ENCODE measurements at places on chromosomes 7 and 10. TPM values are rescaled to one million over a fixed set of nuclear protein-coding genes. Genes with fewer than 3 reads are reported as not detected.

DNA sequence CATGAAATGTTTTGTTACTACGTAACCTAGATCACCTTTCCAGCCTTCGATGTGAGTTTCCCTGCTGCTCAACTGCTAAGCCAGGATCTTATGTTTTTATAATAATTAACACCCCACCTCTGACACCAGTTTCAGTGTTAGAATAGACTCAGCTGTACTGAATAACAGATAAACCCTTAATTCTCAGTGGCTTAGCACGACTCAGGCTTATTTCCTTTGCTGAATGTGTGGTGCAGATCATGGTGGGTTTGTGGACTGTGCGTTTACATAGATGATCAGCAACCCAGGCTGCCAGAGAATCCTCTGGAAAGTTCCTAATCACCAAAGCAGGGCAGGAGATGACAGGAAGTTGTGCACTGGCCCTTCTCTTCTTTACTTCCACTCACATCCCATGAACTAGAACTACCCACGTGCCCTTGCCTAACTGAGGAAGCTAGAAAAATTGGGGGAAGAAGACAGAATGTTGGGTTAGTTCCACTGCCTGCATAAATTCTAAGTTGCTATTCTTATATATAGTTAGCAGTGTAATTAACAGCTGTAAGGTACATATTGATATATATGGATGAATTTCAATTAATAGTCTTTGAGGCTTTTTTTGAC, 111.8 kb downstream of the MAPK8 start:
- no peak for DNase-seq

DNA sequence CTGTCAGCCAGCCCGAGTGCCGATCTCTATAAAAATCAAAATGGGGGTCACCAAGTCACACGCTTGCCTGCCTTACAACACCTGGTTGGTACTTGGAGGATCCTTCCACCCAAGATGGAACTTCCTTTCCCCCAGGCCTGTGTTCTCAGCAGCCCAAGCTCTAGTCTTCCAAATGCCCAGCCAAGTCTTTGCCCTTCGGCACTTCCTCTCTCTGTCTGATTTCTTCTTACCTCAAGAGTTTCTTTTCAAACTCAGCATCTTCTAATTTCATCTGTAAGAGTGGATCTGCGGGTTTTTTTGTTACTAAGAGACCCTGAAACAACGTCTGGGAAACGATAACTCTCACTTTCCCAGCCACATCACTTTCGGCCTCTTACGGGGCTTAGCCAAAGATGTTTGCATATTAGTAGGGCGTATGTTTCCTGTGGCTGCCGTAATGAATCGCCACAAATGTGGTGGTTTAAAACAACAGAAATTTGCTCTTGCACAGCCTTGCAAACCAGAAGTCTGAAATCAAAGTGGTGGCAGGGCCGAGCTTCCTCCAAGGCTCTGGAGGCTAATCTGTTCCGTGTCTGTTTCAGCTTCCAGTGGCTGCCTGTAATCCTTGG, 219.9 kb downstream of the TCF7L2 start:
- no peak for DNase-seq

- peak; percentile 1 for DNase-seq
Measured at GRCh38 chr7:49635800-49636199, 137.6 kb upstream of the VWC2 start.

DNA sequence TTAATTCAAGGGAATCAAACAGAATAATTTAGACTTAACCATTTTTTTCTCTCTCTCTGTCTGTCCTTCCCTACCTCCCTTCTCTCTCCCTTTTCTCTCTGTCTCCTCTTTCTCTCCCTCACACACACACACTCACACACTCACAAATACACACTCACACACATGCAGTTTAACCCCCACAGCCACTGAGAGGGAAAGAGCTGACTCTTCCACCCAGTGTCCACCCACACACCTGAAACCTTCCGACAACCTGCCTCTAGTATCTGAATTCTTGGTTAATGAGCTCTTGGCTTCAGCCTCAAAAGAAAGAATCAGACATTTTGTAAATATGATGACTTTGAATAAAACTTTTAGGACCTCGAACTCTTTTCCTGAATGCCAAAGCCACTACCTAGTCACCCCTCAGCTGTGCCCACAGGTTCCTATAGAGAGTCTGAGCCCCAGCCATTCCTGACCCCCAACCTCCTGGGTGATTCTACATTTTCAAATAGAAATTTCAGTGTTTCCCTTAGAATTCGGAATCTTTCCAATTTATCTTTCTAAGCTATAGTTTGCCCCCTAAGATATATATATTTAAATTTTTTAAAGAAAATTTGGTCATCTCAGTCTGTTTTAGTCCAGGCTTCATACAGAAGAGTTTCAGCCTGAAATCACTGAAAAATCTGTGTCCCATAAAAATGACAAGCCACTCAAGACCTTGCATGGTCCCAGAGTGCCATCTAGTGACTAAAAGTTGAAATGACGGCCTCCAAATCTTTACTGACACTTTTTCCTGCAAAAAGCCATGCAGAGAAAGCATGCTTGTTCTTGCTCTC, 202.8 kb downstream of the IPMK start:
- DNase-seq = peak; percentile 3

GRCh38 chr10:87054373-87055295, 34.5 kb downstream of the FAM25A start:
- peak; percentile 54 for DNase-seq

- DNase-seq = no peak
Measured at GRCh38 chr10:112531421-112531820, 84.4 kb downstream of the VTI1A start.

DNA sequence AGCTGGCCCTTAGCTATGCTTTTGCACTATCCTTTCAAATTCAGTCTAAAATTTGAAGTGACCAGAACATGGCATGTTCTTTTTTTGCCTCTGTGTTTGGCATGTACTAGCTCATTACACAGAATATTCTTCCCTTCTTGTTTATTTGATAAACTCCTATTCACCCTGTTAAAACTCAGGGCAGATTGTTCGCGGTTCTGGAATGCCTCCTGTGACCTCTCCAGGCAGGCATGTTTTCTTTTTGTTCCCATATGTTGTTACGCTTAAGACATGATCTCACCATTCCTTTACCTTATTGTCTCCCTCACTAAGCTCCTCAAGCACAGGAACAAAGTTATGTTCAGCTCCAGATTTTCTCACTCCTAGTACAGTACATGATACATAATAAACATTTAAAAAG, 181.7 kb downstream of the CCSER2 start:
- no peak for DNase-seq

DNA sequence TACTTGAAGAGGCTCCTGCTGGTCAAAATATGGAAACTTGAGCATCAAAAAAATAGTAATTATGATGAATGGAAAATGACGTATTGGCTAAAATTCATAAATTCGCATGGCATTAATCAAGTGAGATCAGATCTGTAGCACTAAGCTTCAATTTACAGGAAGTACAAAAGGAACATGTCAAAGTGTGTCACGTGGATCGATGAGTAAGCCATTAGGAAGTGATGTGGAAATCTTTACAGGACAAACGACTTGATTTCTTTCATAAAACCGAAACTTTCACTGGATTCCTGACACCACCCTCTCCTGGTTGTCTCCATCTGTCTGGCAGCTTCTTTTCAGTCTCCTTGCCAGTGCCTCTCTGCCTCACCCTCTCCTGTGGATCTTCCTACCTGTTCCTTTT, 25.8 kb downstream of the AKR1C8 start:
- no peak for DNase-seq

DNA sequence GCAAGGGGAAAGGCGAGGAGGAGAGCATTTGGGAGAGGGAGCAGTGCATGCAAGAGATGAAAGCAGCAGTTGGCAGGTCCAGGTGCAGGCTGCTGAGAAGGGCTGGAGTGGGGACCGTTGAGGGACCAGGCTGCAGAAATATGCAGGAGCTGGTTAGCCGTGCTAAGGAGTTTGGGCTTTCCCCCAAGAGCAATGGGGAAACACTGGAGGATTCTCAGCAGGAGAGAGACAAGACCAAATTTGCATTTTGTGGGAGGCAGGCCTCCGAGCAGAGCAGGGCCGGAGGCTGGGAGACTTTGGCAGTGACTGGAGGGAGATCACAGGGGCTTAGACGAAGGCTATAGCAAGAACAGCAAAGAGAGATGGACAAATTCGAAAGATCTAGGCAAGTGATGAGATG, 11.8 kb downstream of the BTBD16 start:
- DNase-seq = no peak

- no peak for DNase-seq
Measured at GRCh38 chr7:112453505-112454171, 3.4 kb downstream of the IFRD1 start.

- DNase-seq = no peak
Measured at GRCh38 chr10:122507616-122508015, 46.3 kb downstream of the HTRA1 start.

DNA sequence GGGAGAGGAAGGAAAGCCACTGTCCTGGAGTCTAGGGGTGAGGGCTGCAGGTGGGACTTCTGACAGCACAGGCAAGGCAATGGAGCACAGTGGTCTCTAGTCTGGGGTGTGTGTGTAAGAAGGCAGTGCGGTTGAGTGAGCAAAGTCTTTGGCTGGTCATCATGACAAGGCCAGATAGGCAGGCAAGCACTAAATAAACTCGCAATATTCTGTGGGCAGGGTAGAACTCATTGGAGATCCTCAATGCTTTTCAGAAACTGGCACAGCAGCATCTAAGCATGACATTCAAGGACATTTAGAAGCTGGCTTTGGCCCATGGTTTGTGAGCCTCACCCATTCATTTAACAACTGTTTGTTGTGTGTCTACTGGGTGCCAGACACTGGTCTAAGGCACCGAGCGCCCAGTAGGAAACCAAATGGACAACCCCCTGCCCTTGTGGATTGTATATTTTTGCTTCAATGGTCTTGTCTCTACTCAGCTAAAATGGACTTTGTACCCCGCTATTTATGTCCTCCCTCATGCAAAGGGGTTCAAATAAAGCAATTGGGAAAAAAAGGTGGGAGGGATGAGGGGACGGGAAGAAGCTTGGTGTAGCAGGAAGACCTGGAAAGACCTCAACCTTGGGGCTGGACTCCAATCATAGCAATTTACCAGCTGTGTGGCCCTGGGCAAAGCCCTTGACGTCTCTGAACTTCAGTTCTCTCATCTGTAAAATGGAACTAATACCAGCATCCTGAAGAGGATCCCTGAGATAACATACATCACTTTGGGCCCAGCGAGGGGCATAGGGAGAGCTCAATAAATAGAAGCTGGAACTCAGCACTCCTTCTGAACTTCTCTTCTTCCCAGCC, 116.0 kb downstream of the NEURL1 start:
- DNase-seq = no peak

DNA sequence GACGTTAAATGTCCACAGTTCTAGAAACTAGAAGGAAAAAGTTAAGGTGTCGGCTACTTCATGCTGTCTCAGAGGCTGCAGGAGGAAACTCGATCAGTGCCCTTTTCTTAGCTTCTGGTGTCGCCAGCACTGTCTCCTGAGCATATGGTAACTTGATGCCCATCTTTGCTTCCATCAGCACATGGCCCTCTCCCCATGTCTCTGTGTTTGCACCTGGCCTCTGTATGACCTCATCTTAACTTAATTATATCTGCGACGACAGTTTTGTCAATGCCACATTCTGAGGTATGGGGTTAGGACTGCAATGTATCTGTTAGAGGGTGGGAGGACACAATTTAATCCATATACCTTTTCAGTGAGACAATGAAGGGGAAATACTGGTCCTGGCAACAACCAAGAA, 449.9 kb downstream of the POM121L12 start:
- DNase-seq = no peak

DNA sequence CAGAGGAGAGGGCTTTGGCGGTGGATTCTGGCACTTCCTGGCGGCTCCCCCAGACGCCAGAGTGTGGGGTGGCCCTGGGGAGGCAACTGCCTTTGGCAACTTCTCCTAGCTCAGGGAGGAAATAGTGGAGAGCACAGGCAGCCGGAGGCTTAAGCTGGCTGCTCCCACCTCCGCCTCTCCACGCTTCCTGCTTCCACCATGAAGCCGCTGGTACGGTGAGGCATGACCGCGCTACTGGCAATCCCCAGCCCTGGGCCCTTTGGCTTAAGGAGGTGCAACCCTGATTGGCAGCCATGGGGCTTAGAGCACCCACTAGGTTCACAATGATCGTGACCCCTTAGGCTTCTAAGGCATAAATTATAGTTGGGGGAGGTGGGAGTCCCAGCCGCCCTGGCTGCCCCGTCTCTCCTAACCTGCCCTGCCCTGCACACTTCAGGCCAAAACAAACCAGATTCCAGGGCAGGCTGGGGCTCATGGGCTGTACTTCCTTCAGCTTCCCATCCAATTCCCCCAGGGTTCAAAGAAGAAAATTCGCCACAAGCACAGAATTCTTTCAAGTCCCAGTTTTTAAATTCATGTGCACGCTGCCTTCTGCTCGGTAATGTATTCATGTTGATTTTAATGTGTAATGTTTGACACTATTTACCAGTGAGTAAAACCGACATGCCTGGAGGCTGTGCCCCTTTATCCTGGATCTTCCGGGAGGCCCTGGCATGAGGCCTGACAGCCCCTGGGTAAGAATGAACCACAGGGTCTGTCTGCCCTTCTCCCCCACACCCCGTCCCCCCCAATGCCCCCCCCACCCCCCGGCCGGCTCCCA, 90.7 kb upstream of the LRRC4 start:
- DNase-seq = no peak

GRCh38 chr10:47079204-47079580, 168.0 kb downstream of the PTPN20 start:
- DNase-seq = no peak

DNA sequence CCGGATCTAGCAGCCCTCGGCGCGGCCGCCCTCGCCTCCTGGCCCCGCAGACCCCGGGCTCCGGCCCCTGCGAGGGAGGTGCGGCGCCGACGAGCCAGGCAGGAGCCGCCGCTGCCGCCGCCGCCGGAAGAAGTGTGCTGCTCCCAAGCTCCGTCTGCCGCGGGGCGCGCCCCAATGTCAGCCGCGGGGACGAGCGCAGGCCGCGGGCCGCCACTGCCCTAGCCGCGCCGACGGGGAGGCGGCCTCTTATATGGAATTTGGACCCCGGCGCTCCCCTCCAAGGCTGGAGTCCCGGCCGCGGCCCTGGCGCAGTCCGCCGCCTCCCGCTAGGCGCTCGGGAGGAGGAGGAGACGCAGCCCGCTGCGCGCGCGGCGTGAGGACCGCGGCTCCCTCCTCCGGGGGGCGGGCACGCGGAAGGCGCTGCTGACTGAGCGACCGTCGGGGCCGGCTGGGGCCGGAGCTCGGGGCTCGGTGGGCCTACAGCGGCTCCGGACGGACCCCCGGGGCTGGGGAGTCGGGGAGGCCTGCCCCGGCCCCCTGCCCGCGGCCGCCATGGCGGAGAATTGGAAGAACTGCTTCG, at the start of gene TRIM8:
TSS of gene TRIM8 (plus strand) at position 414 of the 580 bp plus-strand sequence. CDS start at position 553, 139 bp downstream.
- no peak for DNase-seq

DNA sequence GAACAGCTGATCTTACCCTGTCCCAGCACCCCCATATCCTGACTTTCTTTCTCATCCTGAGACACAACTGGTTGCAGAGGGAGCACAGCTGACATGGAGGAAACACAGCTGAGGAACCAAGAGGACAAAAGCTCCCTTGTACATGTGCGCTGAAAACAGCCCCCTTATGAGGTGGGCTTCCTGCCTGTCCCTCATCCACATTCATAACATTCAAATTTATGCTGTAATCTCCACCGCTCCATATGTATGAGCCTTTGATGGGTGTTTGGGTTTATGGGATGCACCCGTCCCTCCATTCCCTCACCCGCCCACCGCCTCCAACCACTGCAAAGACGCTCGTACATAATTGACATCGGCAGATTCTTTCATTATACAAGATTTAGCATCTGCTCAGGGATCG, 49.6 kb upstream of the BTRC start:
- no peak for DNase-seq

Gene C10orf95
- 0.27 TPM for total RNA-seq

Gene VAX1
- under 0.01 TPM for total RNA-seq

Gene C10orf90
- not detected for total RNA-seq

Gene PTF1A
- total RNA-seq = not detected

Gene HYAL4
- total RNA-seq = not detected

Gene RBP4
- not detected for total RNA-seq

Gene CYP2C8
- 0.27 TPM for total RNA-seq
